CD4-positive, alpha-beta memory T cell (primary cell): ENCODE measurements at places on chromosomes 1 and 21. TPM values are rescaled to one million over a fixed set of nuclear protein-coding genes. Genes with fewer than 3 reads are reported as not detected.
A peak's percentile ranks its signal among the peaks of the same experiment; 100 is the strongest.

DNA sequence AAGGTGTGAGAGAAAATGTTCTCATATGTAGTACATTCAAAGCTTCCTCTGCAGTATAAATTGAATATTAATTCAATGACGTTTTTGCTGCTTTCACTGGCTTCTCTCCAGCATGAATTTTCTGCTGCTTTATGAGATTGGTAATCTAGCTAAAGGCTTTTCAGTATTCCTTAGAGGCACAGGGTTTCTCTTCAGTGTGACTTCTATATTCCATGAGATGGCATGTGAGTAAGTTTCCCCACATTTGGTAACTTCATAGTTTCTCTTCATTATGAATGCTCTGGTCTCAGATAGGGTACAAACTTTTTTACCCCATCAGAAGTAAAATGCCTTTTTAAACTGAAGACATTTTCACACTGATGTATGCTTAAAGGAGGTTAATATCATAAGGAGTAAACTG lies 10.4 kb upstream of the KLF18 start:
- no peak for DNase-seq

The ZBTB18 gene
- polyA plus RNA-seq = 1.5 TPM

GRCh38 chr1:97632075-97632474 lies 288.8 kb downstream of the DPYD start:
- no peak for DNase-seq

DNA sequence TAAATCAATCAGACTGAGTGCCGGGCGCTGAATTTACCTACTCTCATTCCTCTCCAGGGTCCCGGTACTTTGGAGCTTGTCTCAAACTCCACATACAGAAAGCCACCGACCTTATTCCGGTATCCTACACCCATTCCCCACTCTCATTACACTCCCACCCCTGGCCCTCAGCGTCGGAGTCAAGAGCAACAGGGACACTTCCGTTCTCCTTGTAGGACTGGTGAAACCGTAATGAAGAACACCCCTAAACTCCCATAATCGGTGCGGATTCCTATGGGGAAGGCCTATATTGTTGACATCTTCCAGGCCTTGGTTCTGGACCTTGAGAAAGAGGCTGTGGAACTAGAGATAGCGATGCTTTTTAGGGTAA lies 798 bp downstream of the ZBED6 start:
- DNase-seq = peak; percentile 44

DNA sequence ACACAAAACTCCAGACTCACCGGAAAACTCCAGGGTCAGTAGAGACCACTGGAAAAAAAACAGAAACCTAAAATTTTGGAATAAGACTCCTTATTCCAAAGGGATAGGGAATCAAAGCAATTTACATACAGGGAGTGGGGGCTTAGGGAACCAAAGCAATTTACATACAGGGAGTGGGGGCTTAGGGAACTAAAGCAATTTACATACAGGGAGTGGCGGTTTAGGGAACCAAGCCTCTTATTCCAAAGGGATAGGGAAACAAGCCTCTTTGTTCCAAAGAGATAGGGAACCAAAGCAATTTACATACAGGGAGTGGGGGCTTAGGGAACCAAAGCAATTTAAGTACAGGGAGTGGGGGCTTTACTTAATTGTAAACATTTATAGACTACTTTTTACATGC lies 28.4 kb upstream of the TTLL7 start:
- no peak for DNase-seq

The BTBD19 gene
- 0.25 TPM for polyA plus RNA-seq

The LY9 gene
- 211 TPM for polyA plus RNA-seq

DNA sequence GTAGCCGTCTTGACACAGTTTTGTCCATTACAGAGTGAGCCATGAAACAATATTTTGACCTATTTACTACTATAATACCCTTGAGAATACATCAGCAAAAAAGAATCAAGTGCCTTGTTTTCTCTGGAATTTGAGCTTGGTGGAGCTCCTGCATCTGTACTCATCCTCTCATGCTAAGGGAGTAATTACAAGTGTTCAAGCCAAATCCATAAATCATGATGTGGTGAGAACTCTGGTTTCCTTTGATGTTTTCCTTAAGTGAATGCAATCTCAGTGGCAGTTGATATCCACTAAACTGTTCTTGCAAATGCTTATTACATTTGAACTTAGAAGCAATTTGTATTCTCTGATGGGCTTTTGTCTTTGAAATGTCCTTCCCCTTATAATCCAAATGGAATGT lies 824.6 kb upstream of the TMPRSS15 start:
- DNase-seq = no peak

- no peak for DNase-seq
Observed at GRCh38 chr1:234675572-234675971, 65.6 kb upstream of the IRF2BP2 start.

DNA sequence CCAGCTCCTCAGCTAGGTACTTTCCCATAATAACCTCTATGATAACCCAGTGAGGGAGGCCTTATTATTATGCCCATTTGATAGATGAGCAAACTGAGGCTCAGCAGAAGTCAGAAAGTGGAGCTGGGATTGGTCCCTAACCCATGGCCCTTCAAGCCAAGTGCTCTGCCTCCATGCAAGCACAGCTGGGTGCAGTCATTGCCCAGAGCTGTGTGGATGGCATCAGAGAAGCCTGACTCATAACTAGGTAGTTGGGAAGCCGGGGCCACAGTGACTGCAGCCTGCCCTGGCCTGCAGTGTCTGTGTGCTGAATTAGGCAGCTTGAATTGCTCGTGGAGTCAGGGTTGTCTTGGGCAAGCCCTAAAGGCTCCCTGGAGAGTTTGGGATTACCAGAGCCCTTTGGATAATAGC lies 89.9 kb upstream of the SLC2A1 start:
- no peak for DNase-seq

- DNase-seq = no peak
Observed at GRCh38 chr1:44610527-44611148, 63.6 kb downstream of the TMEM53 start.

The AIRE gene
- polyA plus RNA-seq = 2.3 TPM

GRCh38 chr1:171668372-171668771 lies 15.9 kb upstream of the MYOC start:
- no peak for DNase-seq

The DCST1 gene
- not detected for polyA plus RNA-seq
